ENCODE measurements at places on chromosomes 2 and 18.

DNA sequence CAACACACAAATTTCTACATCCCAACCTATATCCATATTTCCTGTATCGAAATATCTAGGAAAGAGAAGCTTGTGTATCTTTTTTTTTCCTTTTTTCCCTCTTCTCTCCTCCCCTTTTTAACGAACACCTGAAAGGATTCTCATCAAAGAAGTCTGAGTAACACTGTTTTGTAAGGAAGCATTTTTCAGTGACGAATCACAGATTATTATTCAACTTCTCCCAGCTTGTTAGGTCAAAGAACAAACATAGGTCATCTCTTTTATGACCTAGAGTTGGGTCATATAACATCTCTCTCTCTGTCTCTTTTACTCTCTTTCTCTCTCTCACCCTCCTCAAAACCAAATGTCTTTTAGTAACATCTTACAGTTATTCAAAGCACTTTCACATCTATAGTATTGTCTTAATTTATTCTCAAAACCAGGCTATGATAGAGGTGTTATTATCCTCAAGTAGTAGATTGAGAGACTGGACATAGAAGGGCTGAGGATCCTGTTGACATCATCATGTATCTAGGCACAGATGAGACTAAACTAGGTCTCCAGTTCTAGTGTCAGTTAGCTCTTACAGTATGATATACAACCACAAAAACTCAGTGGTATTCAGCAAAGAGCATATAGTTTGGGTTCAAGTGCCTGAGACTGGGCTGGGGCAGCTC, 80.1 kb upstream of the SPOPL start:
- no peak for DNase-seq

- DNase-seq = no peak
These were observed 507.6 kb upstream of the TNP1 start for GRCh38 chr2:217367464-217367863.

GRCh38 chr2:20378891-20379519, 28.4 kb upstream of the PUM2 start:
- DNase-seq = peak; percentile 11

DNA sequence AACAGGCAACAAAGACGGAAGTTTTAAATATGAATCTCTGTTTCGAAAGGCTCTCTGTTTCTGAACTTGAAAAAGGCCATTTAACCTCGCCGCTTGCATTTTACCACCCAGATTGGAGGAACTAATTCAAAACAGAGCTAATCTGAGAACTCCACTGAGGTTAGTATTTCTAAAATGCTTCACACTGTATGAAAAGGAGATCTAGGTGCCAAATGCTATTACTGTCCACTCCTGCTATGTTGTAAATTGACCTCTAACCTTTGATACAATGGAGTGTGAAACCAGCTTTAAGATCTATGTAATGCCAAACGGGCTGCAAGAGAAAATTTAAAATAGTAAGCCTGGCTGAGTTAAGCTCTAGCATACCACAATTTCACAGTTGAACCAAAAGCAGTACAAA, 364.5 kb downstream of the IRS1 start:
- no peak for DNase-seq

GRCh38 chr2:231371430-231372054, 24.0 kb upstream of the B3GNT7 start:
- no peak for DNase-seq

DNA sequence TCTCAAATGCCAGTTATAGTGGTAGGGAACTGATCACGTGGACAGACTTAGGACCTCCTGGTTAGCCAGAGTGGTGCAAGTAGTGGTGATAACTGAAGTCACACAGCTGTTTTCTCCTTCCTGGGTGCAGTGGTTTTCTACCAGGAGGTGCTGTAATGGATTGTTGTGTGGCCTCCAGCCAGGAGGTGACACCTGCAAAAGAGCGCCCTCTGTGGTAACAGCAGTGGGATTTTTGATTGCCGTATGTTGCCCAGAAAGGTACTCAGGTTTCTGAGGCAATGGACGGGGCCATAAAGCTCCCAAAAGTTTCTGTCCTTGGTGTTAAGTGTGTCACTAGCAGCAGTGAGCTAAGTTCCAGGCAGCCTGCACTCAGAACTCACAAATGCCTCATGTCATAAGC, 1358.1 kb upstream of the DDX18 start:
- no peak for DNase-seq

DNA sequence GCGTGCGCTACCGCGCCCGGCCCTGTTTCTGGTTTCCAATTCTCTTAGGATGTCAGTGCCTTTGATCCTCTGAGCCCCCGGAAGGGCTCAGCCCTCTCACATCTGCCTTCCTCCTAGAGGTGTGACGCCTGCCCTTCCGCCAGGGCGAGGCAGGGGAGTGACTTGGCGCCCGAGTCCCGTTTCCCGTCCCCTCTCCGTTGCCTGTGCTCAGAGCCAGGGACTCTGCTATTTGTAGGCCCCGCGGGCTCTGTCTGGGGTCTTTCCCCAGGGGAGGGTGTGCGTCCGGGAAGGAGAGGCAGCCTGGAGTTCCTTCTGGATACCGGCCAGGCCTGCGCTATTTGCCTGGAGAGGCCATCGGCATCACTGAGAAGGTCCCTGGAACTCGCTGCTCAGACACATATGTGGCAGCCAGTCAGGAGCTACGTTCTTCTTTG, 103.7 kb upstream of the TAF1B start:
- DNase-seq = no peak

DNA sequence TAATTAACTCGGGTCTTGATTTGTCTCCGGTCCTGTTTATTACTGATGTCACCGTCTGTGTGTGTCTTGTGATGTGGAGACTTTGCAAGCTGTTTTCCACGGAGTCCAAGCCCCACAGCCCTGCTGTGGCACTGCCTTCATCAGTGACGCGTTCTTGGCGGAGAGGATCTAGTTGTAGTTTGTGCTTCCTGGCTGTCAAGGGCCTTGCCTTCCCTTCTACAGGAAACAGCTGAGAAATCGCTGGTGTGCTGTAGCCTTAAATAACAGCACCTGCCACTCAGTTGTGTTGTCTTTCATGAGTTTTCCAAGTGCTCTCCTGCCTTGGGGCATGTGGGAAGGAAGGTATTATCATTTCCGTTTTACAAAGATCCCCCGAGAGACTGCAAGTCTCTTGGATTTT, 26.3 kb downstream of the CTIF start:
- no peak for DNase-seq

GRCh38 chr2:58620896-58621295, 379.8 kb upstream of the FANCL start:
- DNase-seq = no peak

DNA sequence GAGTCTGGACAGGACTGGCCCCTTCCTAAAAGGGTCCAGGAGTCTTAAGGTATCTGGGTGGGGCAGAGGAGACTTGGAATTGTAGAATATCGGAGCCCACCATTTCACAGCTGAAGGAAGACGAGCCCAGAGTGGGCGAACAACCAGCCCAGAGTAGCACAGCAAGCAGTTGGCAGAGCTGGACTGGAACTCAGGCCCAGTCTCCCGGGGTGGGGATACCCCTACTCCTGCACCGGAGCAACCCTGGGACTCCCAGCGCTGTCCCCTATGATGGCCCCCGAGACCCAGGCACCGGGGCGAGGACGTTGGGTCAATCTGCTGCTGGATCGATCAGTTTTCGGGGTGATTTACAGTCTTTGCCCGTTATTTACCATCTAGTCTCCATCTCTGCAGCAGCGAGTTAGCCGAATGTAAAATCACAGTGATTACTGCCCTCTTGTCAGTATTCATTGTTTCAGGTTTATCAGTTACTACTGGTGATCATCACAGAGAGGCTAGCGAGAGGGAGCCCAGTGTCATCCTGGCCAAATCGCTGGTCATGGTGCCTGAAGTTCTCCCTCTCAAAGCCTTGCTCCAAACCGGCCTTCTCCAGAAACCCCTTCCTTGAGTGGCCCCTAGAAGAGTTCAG, 75.3 kb downstream of the SMAD7 start:
- DNase-seq = no peak

Measured in CMK (cell line).